NCI-H187 treated with DMSO at 0.1 percent for 48 hours (cell line): ENCODE measurements at places on chromosomes 2 and 18.

GRCh38 chr2:71006955-71007799, 12.5 kb upstream of the TEX261 start:
- DNase-seq: no peak

DNA sequence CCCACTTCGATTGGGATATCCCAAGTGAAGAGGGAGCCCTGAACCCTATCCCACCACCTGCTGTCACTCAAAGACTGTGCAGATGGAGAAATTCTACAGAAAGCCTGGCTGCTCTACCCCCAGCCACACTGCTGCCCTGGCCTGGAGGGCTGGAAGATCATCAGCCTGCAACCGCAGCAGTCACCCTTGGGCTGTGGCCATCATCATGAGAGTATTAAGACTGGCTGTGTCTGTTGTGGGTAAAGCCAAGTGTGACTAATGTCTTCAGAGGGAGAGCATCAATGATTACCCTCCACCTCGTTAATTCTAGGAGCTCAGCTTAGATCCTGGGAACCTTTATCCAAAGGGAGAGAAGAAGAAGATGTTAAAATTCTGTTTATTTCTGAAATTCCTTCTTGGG, 221.5 kb downstream of the TFCP2L1 start:
- DNase-seq: no peak

DNA sequence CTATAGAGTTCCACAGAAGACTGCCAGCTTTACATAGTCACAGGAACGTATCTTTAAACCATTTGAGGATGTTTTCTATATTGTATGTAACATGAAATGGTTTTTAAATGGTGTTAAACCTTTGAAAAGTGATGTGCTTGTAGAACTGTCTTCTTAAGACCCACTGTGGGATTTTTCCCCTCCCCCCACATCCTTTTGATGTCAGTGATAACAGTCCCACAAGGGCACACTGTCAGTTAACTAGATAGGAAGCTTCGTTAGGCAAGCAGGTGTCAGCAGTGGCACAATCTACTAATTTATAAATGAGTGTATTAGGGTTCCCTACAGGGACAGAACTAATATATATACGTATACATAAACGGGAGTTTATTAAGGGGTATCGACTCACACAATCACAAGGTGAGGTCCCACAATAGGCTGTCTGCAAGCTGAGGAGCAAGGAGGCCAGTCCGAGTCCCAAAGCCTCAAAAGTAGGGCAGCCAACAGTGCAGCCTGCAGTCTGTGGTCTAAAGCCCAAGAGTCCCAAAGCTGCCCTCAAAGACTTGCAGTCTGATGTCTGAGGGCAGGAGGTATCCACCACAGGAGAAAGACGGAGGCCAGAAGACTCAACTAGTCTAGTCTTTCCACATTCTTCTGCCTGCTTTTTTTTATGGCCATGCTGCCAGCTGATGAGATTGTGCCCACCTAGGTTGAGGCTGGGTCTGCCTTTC, 23.8 kb upstream of the HNRNPLL start:
- no peak for DNase-seq

DNA sequence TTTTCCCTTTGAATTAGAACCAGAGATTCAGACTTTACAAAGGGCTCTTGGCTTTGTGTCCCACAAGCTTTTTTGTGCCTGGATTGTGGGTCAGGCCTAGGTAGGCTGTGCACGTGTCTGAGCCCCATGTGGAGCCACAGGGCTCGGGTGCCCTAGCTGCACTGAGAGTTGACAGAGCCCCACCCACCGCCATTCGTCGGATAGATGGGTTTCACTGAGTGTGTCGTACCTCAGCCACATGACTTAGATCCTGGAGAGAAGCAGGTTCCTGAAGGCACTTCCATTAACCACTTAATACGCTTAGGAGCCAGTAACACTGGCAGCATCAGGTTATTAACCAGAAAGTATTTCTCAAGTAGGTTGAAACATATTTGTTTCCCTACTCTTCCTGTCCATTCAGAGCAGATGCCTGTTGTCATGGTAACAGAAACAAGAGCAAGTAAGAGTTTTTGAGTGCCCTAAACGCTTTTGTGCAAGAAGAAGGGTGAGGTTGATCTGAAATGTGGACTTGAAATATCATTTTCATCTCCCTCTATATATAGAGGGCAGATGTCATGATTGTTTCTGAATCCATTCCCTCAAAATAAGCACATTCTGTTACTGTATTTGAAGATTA, 30.0 kb downstream of the ADCYAP1 start:
- peak; percentile 64 for DNase-seq

GRCh38 chr2:241894056-241894641, 24.6 kb downstream of the RTP5 start:
- DNase-seq: no peak

DNA sequence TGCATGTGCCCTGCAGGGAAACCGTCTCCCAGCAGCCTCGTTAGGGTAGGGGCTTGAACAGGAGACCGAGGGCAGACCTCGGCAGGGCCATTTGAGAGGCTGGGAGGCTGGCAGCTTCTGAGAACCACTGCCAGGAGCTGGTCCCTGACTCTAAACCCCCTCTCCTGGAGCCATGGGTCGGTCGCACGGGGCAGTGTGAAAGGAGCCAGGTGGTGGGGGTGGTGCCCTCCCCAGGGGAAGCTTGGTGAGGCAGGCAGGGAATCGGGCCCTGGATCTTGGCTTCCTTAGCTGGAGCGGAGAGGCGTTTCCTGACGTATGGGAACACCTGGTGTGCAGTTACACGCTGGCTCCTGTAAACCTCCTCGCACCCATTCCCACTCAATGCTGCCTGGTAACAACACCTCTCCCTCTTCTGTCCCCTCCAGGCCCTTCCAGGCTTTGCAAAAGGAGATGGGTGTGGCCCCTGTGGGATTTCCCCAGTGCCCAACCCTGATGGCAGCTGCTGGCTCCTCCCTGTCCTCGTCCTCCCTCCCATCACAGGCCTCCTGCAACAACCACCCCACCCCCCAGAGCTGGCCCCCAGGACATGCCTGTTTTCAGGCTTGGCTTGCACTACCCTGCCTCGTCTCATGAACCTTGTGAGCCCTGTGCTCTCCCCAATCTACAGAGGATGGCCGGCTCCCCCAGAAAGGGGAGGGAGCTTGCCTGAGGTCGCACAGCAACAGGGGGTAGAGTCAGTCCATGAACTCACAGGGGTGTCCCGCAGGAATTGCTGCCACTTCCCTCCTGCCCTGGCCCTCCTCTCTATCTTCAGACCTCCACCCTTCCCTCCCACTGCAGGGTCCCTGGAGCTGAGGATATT, 24.4 kb downstream of the ADRA2B start:
- peak; percentile 21 for DNase-seq

GRCh38 chr18:6810191-6810590, 80.7 kb downstream of the ARHGAP28 start:
- DNase-seq: no peak

DNA sequence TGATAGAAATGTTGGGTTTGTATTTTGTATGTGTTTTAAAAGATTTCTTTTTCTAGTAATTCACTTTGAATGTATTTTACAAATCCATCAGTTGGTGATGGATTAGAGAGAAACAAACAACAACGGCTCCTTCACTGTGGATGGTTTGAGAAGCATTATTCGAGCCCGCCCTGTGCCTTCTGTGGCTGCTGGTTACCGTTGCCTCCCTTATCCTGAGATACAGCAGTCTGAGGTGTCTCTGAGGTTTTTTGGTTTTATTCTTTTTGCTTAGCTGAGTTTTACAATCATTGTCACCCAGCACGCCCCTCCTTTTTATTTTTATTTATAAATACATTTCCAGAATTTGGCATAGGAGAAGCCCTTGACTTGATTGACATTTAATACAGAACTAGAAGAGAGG, 168.3 kb downstream of the BABAM2 start:
- DNase-seq: no peak

DNA sequence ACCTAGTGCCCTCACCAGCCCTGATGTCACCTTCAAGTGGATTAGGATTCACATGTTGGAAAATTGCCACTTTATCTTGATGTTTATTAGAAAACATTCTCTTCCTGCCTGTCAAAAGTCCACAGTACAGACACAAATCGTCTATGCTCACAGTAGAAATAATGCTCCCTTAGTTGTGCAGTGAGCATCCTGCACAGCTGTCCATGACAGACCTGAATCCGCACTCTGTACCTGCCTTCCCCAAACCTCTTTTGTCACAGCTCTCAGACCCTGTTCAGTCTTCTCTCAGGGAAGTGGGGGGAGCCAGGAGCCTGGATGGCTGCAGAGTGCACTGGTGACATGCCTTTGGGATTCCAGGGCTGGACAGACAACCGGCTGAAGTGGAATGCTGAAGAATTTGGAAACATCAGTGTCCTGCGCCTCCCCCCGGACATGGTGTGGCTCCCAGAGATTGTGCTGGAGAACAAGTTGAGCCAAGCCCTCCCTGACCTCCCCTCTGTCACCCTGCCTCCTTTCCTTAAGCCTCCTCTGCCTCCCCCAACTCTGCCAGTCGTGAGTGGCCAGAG, 2.0 kb downstream of the CHRND start:
- no peak for DNase-seq

GRCh38 chr18:75226956-75227316, 16.3 kb downstream of the TSHZ1 start:
- DNase-seq: no peak

GRCh38 chr2:127050803-127051115, 56.2 kb downstream of the BIN1 start:
- DNase-seq: no peak

DNA sequence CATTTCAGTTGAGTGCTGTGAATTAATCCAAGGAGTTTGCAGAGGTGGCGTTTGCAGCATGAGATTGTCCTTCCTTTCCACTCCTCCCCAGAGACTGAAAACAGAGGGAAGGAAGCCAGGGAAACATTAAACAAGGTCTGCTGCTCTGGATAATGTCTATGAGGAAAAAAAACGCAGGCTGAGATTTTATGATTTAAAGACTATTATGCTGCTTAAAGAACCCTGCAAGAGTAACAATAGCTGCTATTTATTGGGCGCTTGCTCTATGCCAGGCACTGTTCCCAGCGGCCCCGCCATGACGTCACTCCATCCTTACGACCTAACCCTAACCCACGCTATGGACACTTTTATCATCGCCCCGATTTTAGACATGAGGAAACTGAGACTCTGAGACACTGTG, 222.4 kb downstream of the BCL2 start:
- DNase-seq: no peak

DNA sequence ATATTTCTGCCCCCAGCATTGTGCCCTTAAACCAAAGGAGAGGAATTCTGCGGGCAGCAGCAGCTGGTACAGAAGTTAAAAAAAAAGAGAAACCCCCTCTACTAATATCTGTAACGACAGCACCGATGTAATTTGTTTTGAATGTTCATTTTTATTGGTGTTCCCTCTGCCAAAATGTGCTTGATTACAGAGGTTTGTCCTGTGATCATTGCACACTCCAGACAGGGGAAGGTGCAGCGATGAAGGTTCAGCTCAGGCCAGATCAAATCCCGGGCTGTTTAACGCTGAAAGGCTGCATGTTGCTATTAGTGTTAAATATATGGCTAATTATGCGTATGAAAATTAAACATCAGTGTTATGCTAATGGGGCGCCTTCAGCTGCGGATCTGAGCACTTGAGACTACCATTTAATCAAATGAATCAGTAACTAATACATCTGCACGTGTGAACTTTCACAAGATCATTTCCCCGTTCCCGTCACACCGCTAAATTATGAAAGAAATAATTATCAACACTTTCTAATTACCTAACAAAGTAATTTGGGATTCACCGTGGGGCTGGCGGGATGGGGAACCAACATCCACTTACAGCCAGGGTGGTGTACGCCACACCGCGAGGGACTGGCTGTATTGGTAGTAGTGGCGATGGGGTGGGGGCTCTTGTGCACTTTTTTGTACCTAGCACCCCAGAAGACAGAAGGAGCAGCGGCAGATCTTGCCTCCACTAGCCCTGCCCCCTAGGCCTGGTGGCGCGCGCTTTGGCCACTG, 1.5 kb upstream of the DLX1 start:
- no peak for DNase-seq

DNA sequence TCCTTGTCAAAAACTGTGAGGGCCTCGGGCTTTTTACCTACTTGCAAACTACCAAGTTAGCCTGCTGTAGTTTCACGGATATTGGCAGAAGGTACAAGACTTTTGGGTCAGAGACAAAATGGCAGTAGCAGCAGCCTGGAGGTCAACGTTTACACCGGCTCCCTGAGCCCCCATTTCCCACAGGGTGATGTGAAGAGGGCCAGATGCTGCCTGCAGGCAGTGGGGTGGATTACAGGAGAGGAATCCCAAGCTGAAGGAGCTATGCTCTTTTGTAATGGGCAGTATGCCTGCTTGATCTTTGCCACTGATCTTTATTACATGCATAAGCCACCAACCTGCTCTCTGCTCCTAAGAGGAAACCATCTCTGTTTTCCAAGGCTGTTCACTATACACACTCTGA, 29.5 kb upstream of the SP5 start:
- no peak for DNase-seq

GRCh38 chr2:5359397-5359796, 332.8 kb upstream of the SOX11 start:
- no peak for DNase-seq

- DNase-seq: no peak
Observed at GRCh38 chr2:22748909-22749308, 636.1 kb upstream of the KLHL29 start.
